ENCODE measurements at places on chromosomes 2 and 18.

GRCh38 chr2:152467677-152468410, 132.9 kb downstream of the FMNL2 start:
- DNase-seq = no peak

DNA sequence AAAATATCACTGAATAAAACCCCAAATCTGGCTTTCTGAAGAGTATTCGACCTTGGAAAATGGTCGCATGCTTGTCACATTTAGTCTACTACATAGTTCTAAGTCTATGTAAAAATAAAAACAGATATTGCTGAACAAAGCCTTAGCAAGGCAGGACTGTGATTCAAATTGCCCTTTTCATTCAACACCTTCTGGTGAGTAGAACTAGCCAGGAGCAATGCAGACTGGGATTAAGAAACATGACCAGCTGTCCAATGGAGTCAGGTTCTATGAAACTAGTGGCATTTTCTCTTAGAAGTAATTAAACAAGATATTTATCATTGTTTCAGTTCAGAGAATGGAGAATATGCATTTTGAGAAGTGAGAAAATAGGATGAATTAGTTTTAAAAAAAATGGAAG, 1260.5 kb upstream of the ACVR2A start:
- no peak for DNase-seq

- DNase-seq = no peak
Observed at GRCh38 chr2:65382323-65382722, 50.1 kb downstream of the SPRED2 start.

- DNase-seq = no peak
Observed at GRCh38 chr2:21361957-21362486, 238.3 kb downstream of the TDRD15 start.

- DNase-seq = no peak
Observed at GRCh38 chr2:16069933-16070647, 129.7 kb downstream of the MYCN start.

DNA sequence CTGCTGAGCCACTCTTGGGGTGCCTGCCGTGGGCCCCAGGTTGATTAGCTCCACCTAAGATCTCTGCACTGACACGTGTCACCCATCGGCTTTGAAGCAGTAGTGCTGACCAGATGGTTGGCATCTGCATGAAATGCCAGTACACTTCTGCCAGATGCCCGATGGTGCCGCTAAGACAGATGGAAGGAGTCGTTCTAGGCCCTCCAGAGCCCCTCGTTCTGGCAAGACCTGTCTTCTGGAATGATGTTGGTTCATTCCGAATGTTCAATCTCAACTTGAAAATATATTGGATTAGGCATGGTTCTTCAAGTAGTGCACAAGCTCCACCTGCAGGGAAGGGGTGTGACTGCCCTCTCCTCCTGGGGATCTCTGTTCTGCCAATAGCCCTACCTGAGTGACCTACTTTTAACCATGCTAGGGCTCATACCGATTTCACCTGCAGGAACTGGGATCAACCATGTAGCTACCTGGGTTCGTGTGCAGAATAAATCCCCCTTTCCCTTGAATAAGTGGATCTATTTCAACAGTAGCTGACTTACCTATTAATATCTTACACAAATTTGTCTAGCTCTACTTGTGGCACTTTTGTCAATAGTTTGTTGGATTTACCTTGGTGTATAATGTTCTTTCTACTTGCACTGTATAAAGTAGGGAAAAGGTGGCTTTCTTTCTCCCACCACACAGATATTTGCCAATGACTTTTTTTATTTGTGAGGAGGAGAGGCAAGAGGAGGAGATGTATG, 342.6 kb downstream of the CTNNA2 start:
- DNase-seq = no peak

DNA sequence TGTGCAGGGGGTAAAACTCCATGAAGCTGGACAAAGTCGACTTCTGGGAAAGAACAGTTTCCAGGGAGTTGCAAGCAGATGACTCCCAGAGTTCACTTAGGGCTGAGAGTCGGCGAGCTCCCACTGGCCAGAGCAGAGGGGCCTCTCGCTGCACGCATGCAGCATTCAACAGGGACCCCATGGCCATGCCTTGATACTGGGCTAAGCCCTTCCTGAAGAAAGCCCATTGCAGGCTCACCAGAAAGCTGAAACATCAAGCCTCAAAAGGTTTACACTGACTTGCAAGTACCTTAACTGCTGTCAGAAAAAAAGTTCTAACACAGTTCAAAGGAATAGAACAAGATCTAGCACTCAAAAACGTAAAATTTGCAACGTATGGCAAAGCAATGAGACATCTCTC, 56.4 kb downstream of the NDUFA10 start:
- DNase-seq = no peak

DNA sequence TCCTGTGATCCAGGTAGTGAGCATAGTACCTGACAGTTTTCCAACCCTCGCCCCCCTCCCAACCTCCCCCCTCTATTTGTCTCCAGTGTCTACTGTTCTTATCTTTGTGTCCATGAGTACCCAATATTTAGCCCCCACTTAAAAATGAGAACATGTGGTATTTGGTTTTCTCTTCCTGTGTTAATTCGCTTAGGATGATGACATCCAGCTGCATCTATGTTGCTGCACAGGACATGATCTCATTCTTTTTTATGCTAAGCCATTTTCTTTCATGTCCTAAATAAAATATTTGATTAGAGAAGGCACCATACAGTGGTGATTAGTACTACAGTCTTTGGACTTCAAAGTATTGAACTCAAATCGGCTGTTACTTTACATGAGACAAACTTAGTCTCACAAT, 1087.9 kb downstream of the CBLN2 start:
- DNase-seq = no peak

- DNase-seq = no peak
Observed at GRCh38 chr2:85797921-85798320, 44.1 kb downstream of the ATOH8 start.

DNA sequence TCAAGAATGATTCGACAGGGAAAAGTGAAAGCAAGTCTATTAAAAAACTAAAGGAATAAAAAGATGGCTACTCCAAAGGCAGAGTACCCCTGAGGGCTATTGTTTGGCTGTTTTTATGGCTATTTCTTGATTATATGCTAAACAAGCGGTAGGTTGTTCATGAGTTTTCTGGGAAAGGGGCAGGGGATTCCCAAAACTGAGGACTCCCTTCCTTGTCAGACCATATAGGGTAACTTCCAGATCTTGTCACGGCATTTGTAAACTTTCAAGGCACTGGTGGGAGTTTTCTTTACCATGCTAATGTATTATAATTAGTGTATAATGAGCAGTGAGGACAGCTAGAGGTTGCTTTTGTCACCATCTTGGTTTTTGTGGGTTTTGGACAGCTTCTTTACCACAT, 474.9 kb upstream of the MC4R start:
- DNase-seq = no peak

DNA sequence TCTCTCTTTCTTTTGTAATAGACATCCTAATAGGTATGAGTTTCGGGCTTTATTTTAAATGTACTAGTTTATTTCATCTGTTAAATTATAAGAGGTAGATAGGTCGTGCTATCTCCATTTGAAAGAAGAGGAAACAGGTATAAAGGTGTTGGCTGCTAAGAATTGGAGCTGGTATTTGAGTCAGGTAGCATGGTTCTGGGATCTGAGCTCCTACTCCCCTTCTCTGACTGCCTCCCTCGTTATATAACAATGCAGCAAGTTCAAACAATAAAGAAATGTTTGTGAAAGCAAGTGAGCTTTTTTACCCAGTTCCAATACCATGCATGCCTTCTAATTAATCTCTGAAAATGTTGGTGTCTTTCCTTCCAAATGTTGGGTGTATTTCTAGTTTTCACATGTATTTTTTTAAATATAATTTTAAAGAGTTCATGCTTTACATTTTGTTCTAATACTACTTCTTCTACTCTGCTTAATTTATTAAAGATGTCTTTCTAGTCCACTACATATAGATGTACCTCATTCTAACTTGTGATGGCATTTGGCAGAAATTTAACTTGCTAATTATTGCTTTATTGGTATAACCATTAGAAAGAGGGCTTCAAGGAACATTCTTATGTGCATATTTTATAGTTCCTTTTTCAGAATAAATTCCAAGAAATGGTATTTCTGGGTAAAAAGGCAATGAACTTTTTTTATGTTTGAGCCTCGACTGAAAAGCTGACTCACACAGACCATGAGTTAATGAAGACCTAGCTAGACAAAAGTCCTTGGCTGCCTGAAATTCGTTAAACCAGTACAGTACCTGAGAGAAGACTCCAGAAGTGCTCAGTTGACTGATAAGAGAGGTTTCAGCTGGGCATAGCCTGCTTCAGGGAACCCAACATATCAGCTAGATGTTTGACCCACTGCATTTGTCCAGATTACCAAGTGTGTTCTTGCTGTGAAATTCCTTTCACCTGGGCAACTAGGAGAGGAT, 133.5 kb downstream of the CERS6 start:
- DNase-seq = no peak

DNA sequence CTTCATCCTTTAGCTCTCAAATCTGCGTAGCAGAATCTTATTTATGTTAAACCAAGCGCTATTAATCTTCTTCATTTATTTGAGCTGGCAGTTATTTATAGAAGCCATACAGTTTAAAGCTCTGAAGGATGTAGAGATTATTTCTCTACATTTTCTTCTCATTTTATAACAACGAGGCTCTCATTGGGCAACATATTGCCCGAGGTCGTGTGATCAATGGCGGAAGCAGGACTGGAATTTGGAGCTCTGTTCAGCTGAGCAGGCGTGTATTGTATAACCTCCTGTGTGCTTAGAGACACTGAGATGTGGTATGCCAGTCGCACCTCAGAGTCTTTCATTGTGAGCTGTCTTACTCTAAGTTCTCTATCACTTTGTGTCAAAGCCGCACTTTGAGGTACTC, 17.5 kb upstream of the DRC1 start:
- DNase-seq = no peak

DNA sequence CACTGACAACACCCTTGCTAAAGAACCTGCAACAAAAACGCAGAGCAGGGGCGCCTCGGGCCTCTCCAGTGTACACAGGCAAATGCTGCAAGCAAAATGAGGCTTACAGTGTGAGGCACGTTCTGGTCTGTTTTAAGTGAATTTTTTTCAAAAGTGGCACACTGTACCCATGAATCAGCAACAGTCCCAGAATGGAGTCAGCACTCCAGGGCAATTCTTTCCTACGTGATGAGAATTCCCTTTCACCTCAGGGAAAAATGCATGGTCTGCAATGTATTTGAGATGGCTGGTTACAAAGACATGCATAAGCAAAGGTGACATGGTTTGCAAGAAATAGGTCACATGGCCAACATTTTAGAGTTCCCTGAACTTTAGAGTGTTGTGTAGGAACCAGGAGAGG, 94.4 kb downstream of the UXS1 start:
- no peak for DNase-seq

DNA sequence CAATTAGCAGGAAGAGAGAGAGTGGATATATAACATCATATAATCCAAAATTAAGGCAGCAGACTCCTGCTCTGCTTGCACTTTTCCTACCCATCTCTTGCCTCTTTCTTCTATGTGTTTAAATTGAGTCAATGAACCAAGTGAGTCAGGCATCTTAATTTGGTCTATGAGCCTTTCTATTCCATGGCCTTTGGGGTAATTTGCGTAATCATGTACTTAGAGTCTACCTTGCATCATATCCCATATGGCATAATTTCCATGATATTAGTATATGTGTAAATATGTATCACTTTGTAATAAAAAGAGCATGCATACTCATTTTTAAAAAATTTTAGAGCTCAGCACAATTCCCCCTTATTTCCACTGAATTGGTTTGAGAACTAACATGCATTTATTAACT, 555.2 kb downstream of the STK39 start:
- DNase-seq = no peak

DNA sequence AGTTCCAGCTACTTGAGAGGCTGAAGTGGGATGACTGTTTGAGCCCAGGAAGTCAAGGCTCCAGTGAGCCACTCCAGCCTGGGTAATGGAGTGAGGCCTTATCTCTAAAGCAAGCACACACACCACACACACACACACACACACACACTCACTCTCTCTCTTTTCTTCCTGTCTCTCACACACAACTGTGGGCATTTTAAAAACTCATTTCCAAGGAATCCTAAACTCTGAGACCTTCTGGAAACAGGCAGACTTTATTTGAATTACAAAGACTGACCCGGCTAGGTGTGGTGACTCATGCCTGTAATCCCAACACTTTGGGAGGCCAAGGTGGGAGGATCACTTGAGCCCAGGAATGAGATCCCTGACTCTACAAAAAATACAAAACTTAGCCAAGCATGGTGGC, 21.3 kb downstream of the WDSUB1 start:
- DNase-seq = no peak

GRCh38 chr2:1104364-1104763, 153.7 kb downstream of the SNTG2 start:
- no peak for DNase-seq

DNA sequence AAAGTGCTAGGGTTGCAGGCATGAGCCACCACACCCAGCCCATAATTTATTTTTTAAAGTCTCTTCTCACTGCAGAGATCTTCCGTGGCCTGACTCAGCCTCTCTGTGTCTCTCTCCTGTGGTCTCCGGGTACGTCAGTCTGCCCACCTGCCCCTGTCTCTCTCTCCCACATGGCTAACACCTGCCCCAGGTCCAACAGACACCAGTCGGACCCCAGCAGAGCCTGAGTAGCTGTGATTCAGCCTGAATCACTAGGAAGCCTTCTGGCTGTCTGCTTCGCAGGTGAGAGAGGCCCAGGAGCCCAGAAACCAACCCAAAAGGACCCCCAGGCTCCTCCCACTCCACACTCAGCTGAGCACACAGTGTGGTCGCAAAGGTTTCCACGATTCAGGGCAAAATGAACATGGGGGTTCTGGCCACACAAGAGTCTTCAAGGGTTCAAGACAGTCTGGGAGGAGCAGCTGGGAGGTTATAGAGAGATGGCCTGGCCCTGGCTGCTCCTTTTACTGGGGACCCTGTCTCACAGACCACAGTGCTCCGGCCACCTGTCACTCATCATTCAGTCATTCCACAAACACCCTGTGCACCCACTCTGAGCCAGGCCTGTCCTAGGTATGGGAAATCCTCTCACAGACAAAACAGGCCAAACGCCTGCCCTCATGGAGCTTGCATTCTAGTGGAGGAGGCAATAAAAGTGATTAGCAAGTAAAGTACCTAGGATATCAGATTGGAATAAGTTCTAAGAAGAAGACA, 8.6 kb downstream of the RUFY4 start:
- DNase-seq = no peak

DNA sequence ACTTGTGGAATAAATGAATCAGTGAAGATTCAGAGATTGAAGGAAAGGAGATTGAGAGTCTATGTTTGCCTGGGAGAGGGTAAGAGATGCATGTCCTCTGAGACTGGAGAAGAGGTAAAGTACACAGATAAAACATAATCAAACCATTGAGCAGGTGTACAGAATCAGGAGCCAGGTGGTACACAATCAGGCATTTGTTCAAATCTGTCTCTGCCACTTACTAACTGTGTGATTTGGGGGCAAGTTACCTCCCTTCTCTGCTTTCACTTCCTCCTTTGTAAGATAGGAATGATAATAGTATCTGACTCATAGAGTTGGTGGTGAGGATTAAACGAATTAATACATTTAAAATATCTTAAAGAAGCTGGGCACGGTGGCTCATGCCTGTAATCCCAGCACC, 94.0 kb downstream of the CDK15 start:
- no peak for DNase-seq

DNA sequence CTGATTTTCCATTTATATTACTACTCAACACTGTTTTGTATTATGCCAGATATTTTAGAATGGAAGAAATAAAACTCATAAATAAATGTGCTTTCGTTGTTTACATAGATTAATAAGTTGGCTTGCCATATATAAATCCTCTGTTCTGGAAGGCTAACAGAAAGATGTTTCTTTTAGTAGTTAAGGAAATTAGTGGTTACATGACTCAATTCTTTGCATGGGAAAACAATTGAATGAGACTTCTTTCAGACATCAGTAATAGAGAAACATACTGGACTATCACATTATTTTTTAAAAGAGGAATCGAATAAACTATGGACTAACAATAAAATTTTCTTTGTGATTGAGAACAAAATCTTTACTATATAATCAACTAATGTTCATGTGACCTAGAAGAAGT, 336.5 kb downstream of the KCNS3 start:
- DNase-seq = no peak

Data from skeletal muscle cell (primary cell).